ENCODE measurements at places on chromosomes 16 and 17.

GRCh38 chr17:45895969-45896785 lies 1.8 kb downstream of the MAPT start:
- DNase-seq: no peak

GRCh38 chr16:74449470-74449869 lies 28.2 kb upstream of the CLEC18B start:
- DNase-seq: no peak

DNA sequence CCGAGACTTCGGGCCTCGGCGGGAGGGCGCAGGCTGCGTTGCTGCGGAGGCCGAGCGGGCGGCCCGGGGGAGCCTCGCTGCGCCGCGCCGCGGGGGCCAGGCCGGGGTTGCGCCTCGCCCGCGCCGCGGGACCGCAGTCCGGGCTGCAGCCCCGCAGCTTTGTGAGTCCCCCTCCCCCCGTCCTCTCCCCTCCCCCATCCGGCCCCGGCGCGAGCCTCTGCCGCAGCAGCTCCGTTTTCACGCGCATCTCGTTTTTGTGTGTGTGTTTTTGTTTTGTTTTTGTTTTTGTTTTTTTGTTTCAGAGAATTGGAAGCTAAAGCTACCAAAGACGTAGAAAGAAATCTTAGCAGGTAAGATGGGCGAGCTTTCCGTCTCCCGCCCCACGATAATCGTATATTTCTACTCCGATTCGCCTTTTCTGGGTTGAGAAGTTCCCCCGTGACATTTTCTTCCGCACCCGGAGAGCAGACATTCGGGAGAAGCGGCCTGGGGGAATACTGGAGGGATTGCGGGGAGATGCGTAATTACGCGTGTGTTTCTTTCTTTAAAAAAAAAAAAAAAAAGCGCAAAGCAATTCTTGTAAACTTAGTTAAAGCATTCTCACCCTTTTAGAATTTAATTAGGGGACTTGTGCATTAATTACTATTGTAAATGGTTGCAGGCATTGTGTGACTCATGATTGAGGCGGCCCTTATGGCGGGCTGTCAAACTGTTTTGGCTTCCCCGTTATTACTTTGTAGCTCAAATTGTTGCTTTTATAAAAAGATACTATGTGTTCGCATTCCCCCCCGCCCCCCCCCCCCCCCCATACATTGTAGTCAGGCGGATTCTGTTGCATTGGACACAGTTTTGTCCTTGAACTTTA lies 732 bp downstream of the TNRC6A start:
- no peak for DNase-seq

GRCh38 chr17:15462976-15463772 lies 4.2 kb downstream of the CDRT4 start:
- DNase-seq: peak; percentile 69

DNA sequence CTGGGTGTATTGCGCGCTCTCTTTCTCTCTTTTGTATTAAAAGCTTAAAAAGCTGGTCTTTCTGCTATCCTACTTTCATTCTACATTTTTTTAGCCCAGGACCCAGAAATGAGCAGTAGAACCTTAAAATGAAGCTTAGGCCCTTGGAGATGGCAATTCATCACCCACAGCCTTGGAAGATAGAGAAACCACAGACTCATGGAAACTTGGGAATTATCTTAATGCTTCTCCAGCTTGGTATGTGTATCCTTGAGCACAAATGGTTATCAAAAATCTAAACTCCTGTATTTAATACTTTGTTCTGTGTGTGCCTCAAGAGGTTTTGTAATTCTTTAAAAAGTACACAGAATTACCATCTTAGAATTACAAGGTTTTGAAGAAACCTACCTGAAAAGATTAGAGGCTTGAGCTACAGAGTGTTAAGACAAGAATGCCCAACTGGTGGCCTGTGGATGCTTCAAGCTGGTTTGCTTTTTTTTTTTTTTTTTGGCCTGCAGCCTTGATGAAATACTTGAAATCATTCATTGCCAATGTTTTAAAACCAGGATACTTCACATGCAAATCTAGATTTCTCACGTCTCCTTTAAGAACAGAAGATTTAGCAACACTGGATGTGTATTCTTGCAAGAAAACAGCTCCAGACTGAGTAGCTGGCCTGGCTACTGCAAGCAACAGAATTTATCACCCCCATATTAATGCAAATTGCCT lies 105.0 kb downstream of the XYLT1 start:
- DNase-seq: no peak

DNA sequence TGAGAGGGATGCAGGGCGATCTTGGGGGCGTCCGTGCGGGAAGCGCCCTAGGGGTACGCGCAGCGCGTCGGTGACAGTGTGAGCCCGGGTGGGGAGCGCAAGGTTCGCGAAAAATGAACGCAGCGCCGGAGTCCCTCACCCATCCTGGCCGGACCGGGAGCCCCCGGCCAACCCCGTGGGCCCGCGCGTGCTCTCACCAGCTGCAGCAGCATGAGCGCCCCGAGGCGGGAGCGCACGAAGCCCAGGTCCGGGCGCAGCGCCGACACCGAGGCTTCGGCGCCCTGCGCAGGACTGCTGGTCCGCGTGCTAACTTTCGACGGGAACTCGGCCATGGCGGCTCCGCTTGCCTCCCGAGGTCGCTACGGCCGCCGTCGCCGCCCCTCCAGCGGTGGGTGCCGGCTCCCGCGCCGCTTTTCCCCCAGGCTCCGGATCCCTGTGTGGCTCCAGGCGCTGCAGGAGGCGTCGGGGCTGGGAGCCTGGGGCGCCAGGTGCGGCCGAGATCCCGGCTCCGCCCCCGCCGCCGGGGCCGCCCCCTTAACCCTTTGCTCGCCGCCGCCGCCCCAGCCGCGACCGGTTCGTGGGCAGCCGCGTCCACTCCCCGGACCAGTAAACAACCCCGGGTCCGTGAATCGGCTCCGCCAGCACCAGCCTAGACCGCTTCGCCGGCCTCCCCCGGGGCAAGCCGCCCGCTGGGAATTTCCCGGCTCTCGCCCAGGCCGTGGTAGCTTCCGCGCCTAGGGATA lies at the start of gene PLLP:
TSS of gene PLLP (minus strand) at position 464 of the 743 bp plus-strand sequence. CDS start at position 332, 132 bp downstream.
- no peak for DNase-seq

DNA sequence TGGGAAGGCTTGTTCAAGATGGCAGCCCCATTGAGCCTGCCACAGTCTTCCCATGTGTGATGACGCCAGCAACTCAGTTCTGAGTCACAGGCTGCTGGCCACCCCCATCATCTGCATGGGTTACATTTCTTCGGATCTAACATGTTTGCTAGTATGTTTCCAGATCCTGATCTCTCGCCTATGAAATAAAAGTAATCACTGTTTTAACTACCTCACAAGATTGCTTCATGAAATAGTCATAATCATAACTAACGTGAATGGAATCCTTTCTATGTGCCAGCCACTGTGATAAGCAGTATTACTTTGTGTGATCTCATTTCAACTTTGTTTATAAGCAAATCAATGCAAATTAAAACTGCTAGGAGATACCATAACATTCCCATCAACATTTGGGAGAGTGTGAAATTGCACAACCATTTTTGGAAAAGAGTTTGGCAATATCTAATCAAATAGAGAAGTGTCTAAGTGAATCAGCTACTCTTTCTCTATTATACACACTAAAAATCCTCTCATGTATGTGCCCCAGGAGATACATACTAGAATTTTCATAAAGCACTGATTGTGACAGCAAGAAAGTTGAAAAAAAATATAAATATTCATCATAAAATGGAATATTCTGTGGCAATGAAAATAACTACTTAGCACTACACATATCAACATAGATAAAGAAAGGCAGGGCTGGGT lies 300.2 kb upstream of the IRX5 start:
- no peak for DNase-seq

DNA sequence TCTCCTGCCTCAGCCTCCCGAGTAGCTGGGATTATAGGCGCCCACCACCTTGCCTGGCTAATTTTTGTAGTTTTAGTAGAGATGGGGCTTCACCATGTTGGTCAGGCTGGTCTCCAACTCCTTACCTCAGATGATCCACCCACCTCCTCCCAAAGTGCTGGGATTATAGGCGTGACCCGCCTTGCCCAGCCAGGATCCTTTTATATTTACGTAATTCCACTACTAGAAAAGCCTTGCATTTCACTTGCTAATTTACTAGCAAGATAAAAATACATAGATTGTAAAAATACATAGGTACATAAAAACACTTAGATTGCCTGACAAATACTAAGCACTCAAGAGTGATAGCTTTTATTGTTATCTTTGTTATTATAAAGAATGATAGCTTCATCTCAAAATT lies 47.5 kb downstream of the GDPD1 start:
- DNase-seq: no peak

- DNase-seq: peak; percentile 90
Observed at GRCh38 chr16:30740364-30741251, 7.6 kb upstream of the PHKG2 start.

DNA sequence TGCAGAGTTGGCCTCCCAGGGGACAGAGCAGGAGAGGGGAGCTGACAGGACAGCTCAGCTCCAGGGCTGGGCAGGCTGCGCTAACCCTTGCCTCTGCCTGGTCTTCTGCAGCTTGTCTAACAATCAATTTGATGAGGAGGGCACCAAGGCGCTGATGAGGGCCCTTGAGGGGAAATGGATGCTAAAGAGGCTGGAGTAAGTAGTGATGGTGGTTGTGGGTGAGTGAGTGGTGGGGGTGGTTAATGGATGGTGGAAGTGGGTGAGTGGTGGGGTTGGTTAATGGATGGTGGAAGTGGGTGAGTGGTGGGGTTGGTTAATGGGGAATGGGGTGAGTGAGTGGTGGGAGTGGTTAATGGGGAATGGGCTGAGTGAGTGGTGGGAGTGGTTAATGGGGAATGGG lies 22.0 kb upstream of the CPNE2 start:
- DNase-seq: no peak

- no peak for DNase-seq
Observed at GRCh38 chr16:13586051-13586450, 333.9 kb upstream of the ERCC4 start.
